Progenitor cell of endocrine pancreas (in vitro differentiated cells): ENCODE measurements at places on chromosomes 3 and 15.
A peak's percentile ranks its signal among the peaks of the same experiment; 100 is the strongest.

- no peaks in the 10 kb centered on the region for H3K36me3 ChIP-seq
- no peak overlapping the region for H3K4me3 ChIP-seq
- no peak overlapping the region for H3K27ac ChIP-seq
- no peak for DNase-seq
- H3K27me3 ChIP-seq, result peaks cover under 1% of the 10 kb centered on the region
- H3K4me1 ChIP-seq, result peaks cover 19% of the 10 kb centered on the region
Observed at GRCh38 chr15:58387130-58387529, 44.7 kb upstream of the LIPC start.

DNA sequence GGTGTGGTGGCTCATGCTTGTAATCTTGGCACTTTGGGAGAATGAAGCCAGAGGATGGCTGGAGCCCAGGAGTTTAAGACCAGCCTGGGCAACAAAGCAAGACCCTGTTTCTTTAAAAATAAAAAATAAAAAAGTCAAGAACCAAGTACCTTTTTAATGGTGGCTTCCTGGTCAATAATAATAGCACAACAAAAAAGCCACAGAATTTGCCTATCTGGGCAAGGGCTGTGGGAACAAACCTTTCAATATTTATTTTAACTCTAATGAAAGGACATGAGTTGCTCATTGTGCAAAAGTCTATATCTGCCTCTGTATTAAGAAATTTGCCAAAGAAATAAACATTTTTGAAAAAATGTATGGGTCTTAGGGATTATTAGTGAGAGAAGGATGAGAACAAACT, 2.1 kb downstream of the ZNF609 start:
- no peaks in the 10 kb centered on the region for H3K36me3 ChIP-seq
- DNase-seq, result no peak
- H3K27me3 ChIP-seq, result no peaks in the 10 kb centered on the region
- H3K4me3 ChIP-seq, result peak overlapping the region; percentile 85
- H3K27ac ChIP-seq, result peak overlapping the region; percentile 92
- peaks cover 68% of the 10 kb centered on the region for H3K4me1 ChIP-seq

GRCh38 chr3:107211608-107212007, 165.6 kb upstream of the CCDC54 start:
- H3K27me3 ChIP-seq, result no peaks in the 10 kb centered on the region
- DNase-seq, result no peak
- no peak overlapping the region for H3K27ac ChIP-seq
- H3K4me1 ChIP-seq, result peaks cover 16% of the 10 kb centered on the region

DNA sequence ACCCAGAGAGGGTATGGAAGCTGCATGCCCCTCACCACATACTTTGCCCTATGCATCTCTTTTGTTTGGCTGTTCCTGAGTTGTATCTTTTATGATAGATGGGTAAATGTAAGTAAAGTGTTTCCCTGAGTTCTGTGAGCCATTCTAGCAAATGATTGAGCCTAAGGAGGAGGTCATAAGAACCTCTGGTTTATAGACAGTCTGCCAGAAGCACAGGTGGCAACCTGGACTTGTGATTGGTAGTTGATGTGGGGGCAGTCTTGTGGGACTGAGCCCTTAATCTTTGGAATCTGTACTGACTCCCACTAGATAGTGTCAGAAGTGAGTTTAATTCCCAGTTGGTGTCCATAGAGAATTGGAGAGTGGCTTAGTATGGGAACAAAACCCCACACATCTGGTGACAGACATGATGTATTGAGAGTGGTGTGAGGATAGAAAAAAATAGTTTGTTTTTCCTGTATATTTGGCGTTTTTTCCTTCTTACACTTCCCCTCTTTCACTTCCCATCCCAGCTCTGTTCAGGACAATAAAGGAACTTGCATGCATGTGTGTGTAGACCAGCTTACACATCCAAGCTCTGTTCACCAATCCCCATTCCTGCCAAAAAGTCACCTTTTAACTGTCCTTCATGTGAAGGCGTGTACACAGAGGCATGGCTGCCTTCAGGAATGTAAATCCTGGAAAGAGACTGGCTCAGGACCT, 38.1 kb upstream of the SPPL2A start:
- no peak overlapping the region for H3K27ac ChIP-seq
- no peak overlapping the region for H3K4me3 ChIP-seq
- no peaks in the 10 kb centered on the region for H3K27me3 ChIP-seq

- H3K27me3 ChIP-seq, result no peaks in the 10 kb centered on the region
- no peak overlapping the region for H3K4me3 ChIP-seq
- H3K27ac ChIP-seq, result no peak overlapping the region
- H3K4me1 ChIP-seq, result peaks cover 13% of the 10 kb centered on the region
Observed at GRCh38 chr3:54736459-54736858, 191.4 kb downstream of the LRTM1 start.

GRCh38 chr3:102059145-102059943, 210.0 kb downstream of the NFKBIZ start:
- no peak overlapping the region for H3K27ac ChIP-seq
- H3K36me3 ChIP-seq, result no peaks in the 10 kb centered on the region
- no peak for DNase-seq
- H3K27me3 ChIP-seq, result no peaks in the 10 kb centered on the region

DNA sequence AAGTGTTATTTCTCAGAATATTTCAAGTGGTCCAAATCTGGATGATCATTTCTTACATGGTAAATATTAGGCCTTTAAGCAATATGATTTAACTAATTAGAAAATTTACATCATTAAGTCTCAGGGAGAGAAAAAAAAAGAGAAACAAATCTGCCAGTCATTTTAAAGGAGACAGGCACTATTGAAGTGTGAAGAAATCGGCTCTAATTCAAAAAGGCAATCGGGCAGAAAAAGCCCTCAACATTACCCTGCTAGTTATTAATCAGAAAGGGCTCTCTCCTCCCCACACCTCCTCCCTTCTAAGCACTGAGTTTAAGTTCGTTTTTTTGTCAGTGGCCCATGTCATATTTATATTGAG, 215.9 kb downstream of the MEIS2 start:
- peaks cover 15% of the 10 kb centered on the region for H3K27me3 ChIP-seq
- H3K36me3 ChIP-seq, result no peaks in the 10 kb centered on the region
- peak overlapping the region; percentile 59 for H3K4me3 ChIP-seq
- H3K4me1 ChIP-seq, result peaks cover 72% of the 10 kb centered on the region

- no peaks in the 10 kb centered on the region for H3K27me3 ChIP-seq
- H3K36me3 ChIP-seq, result peaks cover 4% of the 10 kb centered on the region
- H3K4me3 ChIP-seq, result no peak overlapping the region
Observed at GRCh38 chr3:24201301-24201700, 256.2 kb downstream of the NR1D2 start.

GRCh38 chr3:152554980-152555379, 280.0 kb upstream of the P2RY1 start:
- H3K27me3 ChIP-seq, result no peaks in the 10 kb centered on the region
- no peaks in the 10 kb centered on the region for H3K4me1 ChIP-seq
- H3K4me3 ChIP-seq, result no peak overlapping the region

- H3K4me1 ChIP-seq, result no peaks in the 10 kb centered on the region
- peaks cover 22% of the 10 kb centered on the region for H3K36me3 ChIP-seq
- no peak overlapping the region for H3K4me3 ChIP-seq
- no peaks in the 10 kb centered on the region for H3K27me3 ChIP-seq
- no peak for DNase-seq
- no peak overlapping the region for H3K27ac ChIP-seq
Observed at GRCh38 chr3:124845406-124845805, 41.8 kb downstream of the ITGB5 start.

DNA sequence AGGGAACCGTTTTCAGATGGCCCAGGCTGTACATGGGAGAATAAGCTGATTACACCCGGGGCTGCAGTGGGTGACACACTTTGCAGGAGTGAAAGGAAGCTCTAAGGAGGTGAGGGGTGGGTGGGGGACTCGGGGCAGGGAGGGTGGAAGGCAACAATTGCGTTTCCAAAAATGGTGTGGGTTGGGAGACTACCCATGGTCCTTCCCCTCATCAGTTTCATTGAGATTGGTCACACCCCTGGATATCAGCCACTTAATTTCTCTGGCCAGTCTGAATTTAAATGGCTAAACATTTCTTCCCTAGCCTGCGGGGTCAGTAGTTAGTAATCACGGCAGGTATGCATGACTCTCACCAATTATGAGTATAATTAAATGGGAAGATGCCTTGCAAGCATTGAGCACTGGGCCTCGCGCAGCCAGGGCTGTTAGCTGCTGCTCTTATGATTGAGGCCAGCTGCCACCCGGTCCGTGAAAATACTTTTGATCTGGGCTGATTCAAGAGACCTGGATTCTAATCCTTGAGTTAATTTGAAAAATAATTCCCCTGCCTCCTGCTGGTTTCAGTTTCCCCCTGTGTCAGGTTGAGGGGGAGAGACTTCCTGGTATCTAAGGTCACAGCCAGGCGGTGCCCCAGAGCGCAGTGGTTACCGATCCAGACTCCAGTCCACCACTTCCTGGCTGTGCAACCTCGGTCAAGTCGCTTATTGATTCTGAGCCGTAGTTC, 23.3 kb downstream of the SLC6A6 start:
- H3K27me3 ChIP-seq, result no peaks in the 10 kb centered on the region
- no peak for DNase-seq
- peaks cover 2% of the 10 kb centered on the region for H3K4me1 ChIP-seq
- no peaks in the 10 kb centered on the region for H3K36me3 ChIP-seq

DNA sequence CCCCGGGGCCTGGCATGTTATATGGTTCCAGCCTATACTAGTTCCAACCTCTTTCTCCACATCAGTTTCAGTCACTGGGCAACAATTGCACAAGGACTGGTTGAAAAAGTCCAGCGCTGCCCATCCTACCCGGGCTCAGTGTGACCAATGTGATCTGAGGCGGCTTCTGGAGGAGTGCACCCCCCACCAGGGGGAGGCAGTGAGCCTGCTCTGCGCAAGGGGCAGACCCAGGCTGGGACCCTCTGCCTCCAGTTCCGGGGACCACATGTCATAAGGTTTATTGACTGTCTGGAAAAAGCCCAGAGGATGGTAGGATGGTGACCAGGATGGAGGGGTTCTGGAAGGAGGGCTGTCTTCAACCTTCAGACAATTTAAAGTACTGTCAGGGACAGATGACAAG, 25.6 kb upstream of the NR2E3 start:
- H3K36me3 ChIP-seq, result no peaks in the 10 kb centered on the region
- no peaks in the 10 kb centered on the region for H3K4me1 ChIP-seq
- no peak overlapping the region for H3K27ac ChIP-seq
- no peak overlapping the region for H3K4me3 ChIP-seq

GRCh38 chr15:79212589-79213157, 69.8 kb upstream of the ANKRD34C start:
- peaks cover 4% of the 10 kb centered on the region for H3K4me1 ChIP-seq
- peaks cover 38% of the 10 kb centered on the region for H3K27me3 ChIP-seq
- no peak overlapping the region for H3K4me3 ChIP-seq
- H3K27ac ChIP-seq, result no peak overlapping the region
- no peaks in the 10 kb centered on the region for H3K36me3 ChIP-seq
